GM18507 (cell line): ENCODE measurements at places on chromosomes 7 and 10.

DNA sequence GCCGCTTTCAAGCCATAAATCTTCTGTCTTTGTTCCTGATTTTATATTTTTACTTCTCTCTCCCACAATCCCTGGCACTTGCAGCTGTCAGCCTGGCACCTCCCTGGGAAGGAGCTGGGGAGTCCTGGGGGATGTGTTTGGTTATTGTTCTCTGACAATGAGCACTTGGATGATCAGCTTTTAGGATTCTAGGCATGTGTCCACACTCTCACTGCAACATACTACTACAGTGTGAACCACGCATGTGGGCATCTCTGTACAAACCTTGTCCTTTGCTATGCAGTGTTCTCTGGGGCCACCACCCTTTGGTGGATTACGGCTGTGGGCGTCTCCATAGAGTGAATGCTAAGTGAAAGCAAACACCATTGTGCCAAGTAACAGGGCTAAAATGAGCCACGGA is 168.4 kb upstream of the KMT2E start:
- DNase-seq: no peak

DNA sequence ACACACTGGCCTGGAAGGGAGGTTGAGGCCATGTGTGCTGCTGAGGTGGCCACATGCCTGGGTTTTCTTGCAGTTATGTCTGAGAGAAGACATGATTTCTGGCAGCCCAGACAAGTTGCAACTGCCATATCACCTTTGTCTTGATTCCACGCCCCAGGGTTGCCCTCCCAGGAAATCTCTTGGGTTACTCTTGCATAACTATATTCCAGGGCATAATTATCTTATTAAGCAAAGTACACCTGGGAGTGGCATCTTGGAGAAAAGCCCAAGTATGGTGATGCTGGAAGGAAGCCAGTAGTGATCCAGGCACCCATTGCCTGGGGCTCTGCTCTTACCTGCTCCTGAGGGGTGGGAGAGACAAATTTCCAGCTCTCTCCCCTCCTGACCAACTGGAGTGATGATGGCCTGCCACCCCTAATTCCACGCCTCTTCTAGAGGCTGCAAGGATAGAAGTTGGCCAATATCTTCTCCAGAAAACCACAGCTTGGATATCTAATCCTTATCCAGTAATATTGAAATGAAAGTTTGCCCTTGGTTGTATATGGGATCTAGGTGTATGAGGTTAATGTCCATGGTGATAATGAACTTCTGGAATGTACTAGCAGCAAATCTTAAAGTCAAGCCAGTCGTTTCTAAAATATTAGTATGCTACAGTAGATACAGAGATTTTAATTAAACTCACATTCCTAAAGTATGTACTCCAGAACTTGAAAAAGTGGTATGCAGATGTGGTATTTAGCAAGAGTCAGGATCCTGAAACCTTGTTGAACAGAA is 5.0 kb downstream of the AKR1B10 start:
- no peak for DNase-seq

DNA sequence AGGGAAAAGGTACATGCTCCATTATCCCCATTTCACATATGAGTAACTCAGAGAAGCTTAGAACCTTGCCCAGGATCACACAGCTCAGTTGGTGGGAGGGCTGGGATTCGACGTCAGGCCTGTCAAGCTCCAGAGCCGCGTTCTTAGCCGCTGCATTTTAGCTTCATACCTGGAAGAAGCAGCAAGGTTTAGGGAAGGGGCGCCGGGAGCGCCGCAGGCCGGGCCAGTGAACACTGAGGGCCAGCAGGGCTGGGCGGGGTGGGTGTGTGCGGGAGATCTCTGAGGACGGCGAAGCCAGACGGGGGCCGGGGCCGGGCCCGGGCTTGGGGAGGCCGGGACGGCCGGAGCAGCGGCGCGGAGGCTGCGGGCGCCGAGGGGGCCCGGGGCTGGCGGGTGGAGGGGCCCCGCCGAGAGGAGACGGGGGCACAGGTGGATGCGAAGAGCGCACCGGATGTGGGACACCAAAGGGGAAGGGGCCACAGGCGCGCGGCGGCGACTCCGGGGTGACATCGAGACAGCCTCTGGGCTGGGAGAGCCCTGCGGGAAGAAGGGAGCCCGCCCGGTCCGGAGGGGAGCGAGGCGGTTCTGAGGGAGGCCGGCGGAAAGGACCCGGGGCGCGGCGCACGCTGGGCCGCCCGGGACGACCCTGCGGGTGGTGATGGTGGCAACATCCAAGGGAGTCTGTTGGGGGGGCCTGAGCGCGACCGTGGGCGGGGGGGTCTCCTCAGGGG is 498 bp downstream of the NDST2 start:
- peak; percentile 44 for DNase-seq

DNA sequence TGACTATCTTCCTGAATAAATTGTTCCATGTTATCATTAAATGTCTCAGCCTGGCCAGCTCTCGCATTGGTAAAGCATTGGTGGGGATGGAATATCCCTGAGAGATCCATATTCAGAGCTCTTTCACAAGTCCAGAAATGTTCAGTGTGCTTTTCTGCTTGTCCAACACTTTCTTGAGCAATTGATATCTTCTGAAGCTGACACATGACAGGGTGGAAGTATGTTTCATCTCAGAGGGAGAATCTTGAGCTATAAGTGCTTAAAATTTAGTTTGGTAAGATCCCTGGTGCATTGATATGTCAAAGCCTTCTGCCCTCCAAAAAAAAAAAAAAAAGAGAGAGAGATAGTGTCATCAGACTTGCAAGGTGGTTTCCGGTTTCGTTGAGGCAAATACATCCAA is 7.4 kb downstream of the IFIT3 start:
- DNase-seq: no peak

- no peak for DNase-seq
These were observed 7.5 kb downstream of the MPP7 start for GRCh38 chr10:28295336-28295735.
